Cardiac fibroblast (primary cell): ENCODE measurements at places on chromosomes 7 and 10.

DNA sequence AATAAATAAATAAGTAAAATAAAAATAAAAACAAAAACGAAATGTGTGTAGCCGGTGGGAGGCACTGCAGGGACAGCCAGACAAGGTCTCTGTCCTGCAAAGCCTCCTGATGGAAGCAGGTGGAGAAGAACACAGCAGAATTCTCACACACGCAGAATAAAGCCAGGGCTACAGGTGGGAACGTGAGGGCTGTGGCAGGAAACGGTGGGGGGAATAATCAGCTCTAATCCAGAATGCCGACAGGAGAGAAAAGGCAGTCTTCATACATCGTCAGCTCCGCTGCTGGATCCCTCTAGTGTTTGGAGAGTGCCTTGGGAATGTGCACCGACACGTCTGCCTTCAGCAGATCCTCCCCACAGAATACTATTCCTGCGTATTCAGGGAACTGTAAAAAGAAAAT is 6.8 kb upstream of the SNX8 start:
- DNase-seq: peak; percentile 21

DNA sequence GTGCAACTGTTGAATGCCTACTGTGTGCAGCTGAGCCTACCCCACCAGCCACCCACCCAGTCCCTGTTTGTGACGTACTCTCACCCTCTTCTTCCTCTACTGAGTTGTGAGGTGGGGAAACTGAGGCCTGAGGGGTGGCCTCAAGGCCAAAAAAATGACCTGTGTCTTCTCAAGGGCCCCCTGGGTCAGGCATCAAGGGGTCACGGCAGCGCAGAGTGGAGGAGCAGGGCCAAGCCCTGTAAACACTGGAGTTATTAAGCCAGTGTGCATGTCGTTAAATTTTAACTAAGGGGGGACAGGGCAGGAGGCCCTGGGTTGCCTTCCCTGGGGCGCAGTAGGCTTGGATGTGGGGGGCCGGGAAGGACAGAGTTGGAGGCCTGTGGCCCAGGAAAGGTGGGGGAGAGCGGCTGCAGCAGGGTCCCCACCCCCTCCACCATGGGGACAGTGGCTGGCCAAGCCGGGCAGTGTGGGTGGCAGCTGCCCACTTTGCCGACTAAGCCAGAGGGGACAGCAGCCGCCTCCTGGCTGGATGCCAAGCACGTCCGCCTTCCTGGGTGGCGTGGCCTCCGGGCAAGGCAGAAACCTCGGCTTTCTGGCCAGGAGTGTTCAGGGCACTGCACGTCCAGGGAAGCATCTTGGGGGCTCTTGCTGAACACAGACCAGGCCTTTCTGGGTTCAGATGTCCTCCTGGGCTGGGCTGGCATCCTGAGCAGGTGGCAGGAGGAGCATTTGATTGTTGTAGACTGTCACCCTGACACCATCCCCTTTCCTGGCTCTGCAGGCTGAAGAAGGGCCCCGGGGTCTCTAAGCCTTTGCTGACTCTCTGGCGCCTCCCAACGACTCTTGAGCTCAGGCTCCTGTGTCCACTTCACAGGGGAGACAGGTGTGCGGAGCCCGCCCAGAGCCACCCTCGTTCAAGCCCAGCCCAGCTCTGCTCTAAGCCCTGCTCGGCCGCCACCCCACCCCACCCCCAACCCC is 1.9 kb downstream of the SLC29A4 start:
- peak; percentile 15 for DNase-seq

- no peak for DNase-seq
These were observed 87.0 kb downstream of the ARMH3 start for GRCh38 chr10:101968940-101969321.

- DNase-seq: no peak
These were observed 133.5 kb downstream of the C1GALT1 start for GRCh38 chr7:7315851-7316250.

- DNase-seq: no peak
These were observed 270.7 kb downstream of the ADRA2A start for GRCh38 chr10:111347386-111348013.

DNA sequence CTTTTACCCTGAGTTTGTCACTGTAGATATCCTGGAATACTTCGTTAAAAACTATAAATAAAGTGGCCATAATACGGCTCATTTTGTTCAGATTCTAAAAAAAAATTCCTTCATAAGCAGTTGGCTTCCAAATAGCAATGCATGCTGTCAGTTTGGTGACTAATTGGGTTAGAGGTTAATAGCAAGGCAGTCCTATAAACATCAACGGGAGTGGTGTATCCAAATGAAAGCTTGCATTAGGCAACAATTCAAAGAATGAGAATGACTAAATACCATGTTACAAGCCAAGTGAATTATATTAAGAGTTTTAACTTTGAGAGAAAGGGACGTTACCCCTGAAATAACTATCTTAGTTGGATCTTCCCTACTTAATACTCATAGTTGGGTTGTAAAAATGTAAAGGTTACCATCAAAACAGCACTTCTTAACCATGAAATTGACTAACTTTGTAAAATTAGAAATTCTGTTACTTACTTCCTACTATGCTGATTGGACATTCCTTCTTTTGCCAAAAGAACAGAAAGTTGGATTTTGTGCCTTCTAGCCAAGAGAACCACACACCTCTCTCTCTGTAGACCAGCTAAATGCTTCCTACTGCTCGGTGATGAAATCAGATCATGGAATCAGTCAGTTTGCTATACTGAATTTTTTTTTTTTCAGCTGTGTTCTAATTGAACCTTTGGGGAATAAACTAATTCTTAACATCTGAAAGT is 98.0 kb downstream of the KAT6B start:
- DNase-seq: peak; percentile 96

DNA sequence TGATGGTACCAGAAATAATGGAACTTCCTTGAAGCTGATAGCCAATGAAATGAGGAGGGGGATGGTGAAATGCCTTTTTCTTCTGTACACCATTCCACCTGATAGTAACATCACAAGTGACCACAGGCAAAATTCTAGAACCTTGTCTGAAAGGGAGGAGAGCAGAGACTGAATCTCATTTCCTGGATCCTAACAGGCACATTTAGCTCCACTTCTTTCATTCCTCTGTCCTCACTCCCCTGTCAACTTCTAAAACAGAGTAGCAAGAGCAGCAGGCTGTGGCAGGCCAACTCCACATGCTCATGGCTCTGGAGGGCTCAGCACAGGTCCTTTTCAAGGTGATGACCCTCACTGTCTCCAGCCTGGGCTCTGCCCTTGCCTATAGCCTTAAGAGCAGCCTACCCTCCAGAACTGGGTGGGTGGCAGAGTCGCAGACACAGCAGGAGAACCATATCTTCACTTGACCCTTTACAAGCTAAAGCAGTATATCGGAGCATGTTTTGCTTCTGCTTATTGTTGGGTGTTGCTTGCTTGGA is at the start of gene LRRC18:
TSS of gene LRRC18 (minus strand) at position 51 of the 536 bp plus-strand sequence. CDS start 25,685 bp downstream, outside the sequence.
- no peak for DNase-seq

DNA sequence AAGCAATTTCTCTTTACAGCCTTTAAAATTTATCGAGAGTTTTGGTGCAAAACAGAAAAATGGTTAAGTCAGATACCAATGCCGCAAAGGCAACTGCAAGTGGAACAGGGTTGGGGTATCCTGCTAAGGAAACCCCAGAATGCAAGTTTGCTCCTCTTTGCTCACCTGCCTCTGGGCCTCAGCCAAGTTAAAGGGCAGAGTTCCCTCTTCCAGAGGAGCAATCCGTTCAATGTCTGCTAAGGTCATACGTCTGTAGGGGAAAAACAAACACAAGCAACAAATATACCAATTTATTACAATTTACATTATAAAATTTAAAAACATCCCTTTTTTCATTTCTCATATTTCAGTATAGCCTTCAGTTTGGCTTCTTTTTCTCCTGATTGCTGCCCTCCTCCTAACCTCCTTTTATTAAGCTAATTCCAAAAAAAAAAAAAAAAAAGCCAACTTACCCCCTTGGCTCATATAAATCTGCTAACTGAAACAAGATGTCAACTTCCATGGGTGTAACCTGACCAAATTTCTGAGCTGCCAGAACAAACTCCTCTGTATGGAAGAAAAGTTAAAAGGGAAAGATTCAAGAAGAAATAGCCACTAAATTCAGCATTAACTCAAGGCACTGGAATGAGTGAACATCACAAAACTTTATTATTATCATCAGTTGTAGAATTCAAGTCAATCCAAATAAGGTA is 132.6 kb downstream of the SLC25A13 start:
- DNase-seq: no peak

DNA sequence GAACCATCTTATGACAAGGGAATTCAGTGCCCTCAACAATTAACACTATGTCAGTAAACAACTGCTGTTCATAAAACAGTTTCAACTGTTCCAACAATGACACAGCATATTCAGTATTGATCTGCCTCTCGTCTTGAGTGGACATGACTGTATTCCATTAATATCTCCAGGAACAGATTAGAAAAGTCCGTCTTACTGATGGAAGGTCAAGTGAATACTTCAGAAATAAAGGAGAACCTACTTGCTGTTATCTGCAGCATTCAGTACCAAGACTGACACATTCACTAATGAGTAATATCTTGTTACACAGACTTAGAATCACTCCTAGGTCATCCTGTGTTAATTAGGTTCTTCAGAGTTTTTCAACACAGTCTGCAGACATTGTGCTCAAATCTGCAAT is 12.1 kb downstream of the KBTBD2 start:
- DNase-seq: peak; percentile 23

GRCh38 chr7:69109246-69109645 is 489.0 kb upstream of the AUTS2 start:
- DNase-seq: no peak

GRCh38 chr10:125769175-125769574 is 6.4 kb downstream of the MMP21 start:
- no peak for DNase-seq

DNA sequence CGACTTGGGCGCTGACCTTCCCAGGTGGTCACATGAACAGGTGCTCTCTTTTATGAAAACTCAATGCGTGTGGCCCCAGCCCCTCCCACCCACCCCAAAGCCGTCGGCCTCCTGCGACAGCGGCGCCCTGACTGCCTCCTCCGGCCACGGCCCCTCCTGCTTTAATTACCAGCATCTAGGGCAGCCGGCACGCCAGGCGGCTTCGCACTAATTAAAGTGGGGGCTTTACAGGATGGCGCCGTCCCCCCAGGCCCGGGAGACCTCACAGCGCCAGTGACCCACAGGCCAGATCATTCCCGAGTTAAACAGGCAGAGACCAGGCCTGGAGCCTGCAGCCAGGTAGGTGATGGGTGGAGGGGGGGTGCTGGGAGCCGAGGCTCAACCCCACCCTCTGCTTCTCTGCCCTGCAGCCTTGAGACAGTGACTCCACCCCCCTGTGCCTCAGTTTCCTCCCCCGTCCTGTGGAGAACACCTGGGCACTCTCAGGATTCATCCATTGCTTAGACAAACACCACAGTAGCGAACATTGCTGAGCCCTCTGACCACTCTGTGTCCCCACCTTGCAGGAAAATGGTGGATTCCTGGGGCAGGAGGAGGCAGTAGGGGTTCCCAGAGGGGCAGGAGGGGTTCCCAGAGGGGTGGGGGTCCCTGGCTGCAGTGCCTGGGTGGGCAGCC is 100.8 kb downstream of the MICALL2 start:
- DNase-seq: no peak

DNA sequence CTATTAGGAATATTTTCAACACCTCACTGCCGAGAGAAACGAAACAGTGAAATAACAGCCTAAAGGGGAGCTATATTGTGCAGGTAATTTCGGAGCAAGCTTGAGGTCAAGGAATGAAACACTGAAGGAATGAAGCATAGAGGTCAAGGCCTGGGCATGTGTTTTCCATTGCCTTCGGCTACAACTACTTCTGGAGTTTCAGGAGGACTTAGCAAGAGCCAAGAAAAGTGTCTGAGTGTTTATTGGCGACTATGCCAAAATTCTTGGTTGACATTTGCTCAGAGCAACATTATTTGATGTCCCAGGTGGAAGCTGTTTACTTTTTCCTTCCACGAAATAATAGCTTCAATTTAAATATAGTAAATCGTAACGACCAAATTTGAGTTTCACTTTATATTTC is 89.6 kb upstream of the IFRD1 start:
- no peak for DNase-seq

GRCh38 chr7:132910657-132911056 is 171.2 kb downstream of the CHCHD3 start:
- DNase-seq: no peak
